Heart right ventricle (tissue), 16 donors: ENCODE measurements at places on chromosomes 2 and 18.

GRCh38 chr18:23136326-23137096, 1.2 kb downstream of the CABLES1 start:
- DNase-seq: peak; percentile 40

GRCh38 chr2:18186816-18187613, 308.5 kb downstream of the KCNS3 start:
- DNase-seq: no peak

GRCh38 chr2:167293943-167294775, 405.9 kb downstream of the XIRP2 start:
- DNase-seq: no peak

DNA sequence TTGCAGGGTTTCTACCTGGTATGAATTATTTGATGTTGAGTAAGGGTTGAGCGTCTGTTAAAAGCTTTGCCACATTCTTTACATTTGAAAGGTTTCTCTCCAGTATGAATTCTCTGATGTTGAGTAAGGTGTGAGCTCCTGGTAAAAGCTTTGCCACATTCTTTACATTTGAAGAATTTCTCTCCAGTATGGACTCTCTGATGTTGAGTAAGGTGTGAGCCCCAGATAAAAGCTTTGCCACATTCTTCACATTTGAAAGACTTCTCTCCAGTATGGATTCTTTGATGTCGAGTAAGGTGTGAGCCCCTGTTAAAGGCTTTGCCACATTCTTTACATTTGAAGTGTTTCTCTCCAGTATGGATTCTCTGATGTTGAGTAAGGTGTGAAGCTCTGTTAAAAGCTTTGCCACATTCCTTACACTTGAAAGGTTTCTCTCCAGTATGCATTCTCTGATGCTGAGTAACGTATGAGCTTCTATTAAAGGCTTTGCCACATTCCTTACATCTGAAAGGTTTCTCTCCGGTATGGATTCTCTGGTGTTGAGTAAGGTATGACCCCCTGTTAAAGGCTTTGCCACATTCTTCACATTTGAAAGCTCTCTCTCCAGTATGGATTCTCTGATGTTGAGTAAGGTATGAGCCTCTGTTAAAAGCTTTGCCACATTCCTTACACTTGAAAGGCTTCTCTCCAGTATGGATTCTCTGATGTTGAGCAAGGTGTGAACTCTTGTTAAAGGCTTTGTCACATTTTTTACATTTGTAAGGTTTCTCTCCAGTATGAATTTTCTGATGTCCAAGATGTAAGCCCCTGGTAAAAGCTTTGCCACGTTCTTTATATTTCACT, 27.1 kb downstream of the ZNF519 start:
- no peak for DNase-seq
